Stimulated activated CD4-positive, alpha-beta T cell treated with anti-CD3 and anti-CD28 coated beads, Interleukin-4, amount 100 ng/mL, for 24 hours (primary cell): ENCODE measurements at places on chromosomes 13 and 19.

- DNase-seq = no peak
These were observed 330.2 kb downstream of the DNAJC15 start for GRCh38 chr13:43353631-43354030.

DNA sequence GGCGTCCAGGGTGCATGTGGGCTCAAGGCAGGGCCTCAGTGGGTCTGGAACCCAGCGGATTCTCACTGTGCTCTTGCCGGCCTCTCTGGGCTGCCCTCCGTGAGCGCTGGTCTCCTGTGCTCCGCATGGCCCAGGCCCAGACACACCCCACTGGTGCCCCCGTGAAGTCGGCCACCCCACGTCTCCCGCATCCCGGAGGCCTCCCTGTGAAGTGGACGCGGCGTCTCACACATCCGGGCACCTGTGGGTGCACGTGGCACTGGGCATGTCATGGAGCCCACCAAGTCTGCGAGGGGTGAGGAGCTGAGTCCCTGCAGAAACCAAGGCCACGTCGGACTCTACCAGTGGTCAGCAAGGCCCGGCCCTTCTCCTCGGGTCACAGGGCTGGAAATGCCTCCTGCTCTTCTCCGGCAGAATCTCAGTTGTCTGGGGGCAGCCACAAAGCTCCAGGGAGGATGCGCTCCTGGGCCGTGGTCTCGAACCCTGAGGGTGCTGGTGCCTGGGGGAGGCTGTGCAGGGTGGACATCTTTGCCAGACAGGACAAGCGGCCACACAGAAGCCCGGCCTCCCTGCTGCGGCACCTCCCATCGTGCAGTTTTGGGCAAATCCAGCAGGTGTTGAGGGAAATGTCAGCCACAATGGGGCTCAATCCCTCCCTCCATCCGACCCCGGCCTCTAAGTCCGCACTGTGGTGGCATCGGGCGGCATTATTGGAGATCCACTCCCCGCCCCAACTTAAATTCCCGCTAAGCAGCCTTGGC lies 2.2 kb downstream of the C13orf46 start:
- DNase-seq = no peak

DNA sequence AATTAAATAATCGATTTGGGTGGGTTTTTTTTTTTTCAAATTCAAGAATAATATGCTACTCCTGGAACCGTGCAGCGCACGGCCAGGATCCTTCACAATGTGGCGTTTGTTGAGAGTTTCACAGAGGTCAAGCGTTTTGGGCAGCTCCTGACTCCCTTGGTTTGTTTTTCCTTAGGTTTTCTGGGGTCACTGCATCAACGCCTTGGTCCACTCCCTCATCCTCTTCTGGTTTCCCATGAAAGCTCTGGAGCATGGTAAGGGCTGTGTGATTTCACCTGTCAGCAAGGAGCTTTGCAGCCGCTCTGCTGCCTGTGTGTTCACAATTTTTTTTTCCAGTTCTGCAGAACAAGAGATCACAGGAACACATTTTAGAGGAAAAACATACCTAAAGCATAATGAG lies 212.4 kb downstream of the SHISA2 start:
- DNase-seq = no peak

- no peak for DNase-seq
These were observed 6.7 kb downstream of the CAMSAP3 start for GRCh38 chr19:7602240-7602934.

- DNase-seq = no peak
These were observed 17.7 kb downstream of the ONECUT3 start for GRCh38 chr19:1770866-1771576.

GRCh38 chr19:39197808-39198207 lies 1.0 kb downstream of the NCCRP1 start:
- no peak for DNase-seq

DNA sequence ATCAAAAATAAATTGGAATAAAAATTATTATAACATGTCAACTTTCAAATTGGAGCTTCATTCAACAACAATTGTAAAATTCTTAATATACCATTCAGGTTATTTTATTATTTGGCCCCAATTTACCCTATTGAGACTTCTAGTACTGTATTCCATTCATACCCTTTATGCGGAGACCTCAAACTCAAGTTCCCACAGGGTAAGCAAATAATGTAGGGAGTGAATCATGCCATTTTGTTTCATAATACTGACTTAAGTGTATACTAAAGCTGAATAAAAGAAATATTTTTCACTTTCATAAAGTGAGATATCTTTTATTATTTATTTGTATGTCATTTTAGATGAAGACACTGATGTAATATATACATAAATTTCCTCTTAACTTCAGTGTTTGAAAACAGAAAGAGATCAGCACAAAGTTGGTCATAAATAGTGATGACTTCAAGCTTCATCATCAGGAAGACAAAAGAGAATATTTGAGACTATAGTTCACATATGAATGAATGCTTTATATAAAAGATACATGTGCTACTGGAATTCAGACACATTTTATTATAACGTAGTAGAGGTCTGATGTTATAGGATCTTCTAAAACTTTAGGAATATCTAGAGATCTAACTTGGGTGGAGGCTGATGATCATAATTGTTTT lies 894.4 kb upstream of the PCDH9 start:
- no peak for DNase-seq

DNA sequence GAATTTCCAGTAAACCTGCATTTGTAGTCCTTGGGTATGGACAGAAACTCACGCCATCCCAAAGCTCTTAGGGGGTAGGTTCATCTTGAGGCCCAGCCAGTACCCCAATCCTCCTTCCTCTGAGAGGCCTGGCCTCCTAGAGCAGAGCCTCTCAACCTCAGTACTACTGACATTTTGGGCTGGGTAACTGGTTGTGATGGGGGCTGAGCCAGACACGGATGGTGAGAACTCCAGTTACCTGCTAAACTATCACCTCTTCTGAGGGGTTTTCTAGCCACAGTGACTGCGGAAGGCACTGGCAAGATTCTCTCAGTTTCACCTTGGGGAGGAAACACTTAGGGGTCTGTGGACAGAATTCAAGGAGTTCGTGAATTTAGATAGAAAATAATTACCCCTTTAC lies 156.2 kb downstream of the CACNA1A start:
- DNase-seq = no peak

DNA sequence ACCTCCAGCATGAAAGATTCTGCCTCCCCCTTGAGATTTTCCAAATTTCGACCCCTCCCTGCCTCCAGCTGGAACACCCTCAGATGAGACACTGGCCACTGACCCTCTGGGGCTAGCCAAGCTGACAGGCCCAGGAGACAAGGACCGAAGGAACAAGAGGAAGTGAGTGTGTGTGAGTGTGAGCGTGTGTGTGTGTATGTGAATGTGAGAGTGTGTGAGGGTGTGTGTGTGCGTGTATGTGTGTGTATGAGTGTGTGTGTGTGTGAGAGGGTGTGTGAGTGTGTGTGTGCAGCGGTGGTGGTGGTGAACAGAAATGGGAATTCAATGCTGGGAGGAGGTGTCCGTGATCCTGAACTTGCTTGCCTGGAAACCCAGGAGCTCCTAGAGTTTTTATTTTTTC lies 13.8 kb downstream of the HRC start:
- DNase-seq = no peak

DNA sequence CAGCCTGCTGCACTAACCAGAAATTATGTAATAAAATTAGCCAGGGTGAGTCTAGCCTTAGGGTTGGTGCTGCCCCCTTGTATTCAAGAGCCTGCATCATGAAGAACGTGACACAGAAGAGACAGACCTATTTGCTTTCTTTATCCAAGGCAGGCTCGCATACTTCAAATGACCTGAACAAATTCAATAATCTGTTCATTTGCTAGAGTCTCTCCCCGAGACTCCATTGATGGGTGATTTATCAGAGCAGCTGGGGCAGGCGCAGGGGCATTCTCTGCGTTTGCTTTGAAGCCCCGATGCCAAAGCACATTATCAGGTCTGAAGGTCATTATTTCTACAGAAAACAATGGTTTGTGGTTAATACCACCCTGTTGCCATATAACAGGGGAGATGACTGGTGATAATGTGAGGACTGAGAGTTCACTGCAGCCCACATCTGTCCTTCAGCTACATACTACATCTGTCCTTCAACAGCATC lies 520.3 kb downstream of the DIAPH3 start:
- DNase-seq = no peak
